ENCODE measurements at places on chromosomes 16 and 17.

DNA sequence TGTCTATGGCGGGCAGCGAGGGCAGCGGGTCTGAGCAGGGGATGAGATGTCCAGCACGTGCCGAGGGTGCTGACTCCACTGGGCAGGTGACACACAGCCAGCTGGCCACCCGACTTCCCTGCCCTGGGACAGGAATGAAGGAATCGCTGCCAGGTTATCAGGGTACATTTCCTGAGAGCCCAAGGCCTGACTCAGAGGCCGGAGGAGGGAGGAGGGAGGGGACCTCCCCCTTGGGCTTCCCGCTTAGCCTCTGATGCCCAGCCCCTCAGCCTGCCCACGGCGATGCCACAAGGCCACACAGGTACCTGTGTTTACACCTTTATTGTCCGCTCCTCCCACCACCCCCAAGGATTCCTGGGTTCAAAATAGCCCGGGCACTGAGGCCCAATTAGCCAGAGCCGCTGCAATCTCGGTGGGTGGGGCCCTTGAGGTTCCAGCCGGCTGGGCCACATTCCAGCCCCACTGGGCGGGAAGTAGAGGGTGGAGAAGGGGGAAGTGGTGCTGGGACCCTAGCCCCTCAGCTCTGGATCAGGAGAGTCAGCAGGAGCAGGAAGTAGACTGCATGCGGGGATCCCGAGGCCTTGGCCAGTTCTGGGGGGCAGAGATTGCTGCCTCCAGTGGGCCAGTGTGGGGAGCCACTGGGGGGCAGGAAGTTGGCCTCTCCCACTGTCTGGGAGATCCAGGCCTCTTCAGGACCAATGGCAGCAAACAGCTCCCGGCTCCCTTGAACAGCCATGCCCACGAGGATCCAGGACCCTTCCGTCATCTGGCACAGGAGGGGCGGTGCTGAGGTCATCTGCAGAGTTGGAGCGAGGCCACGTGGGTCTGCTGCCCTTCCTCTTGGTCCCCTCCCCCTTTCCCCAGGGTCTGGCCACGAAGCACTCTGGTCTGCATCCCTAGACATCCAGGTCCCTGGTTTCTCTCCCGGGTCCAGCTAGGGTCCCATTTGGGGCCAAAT, 3.4 kb upstream of the PRSS8 start:
- DNase-seq: no peak

GRCh38 chr16:87474017-87474416, 18.8 kb downstream of the ZCCHC14 start:
- DNase-seq: no peak

GRCh38 chr16:89924297-89924924, 1.3 kb downstream of the TUBB3 start:
- DNase-seq: peak; percentile 47

DNA sequence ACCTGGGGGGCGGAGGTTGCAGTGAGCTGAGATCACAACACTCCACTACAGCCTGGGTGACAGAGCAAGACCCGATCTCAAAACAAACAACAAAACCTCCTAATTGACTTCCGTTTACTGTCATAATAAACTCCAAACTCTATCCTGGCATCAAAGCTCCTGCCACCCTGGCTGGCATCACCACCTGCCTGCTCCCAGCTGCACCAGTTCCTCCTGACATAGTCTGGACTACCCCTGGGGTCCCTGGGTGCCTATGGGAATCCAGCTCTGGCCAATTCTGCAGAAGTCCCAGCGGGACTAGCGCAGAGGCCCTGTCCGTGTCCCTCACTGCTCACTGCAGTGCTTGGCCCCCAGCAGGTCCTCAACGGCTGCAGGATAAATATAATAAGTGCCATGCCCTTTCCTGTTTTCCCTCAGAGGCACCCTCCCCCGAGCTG, 723 bp downstream of the NTHL1 start:
- no peak for DNase-seq

GRCh38 chr16:4314532-4315185, 1.2 kb upstream of the GLIS2 start:
- DNase-seq: no peak

DNA sequence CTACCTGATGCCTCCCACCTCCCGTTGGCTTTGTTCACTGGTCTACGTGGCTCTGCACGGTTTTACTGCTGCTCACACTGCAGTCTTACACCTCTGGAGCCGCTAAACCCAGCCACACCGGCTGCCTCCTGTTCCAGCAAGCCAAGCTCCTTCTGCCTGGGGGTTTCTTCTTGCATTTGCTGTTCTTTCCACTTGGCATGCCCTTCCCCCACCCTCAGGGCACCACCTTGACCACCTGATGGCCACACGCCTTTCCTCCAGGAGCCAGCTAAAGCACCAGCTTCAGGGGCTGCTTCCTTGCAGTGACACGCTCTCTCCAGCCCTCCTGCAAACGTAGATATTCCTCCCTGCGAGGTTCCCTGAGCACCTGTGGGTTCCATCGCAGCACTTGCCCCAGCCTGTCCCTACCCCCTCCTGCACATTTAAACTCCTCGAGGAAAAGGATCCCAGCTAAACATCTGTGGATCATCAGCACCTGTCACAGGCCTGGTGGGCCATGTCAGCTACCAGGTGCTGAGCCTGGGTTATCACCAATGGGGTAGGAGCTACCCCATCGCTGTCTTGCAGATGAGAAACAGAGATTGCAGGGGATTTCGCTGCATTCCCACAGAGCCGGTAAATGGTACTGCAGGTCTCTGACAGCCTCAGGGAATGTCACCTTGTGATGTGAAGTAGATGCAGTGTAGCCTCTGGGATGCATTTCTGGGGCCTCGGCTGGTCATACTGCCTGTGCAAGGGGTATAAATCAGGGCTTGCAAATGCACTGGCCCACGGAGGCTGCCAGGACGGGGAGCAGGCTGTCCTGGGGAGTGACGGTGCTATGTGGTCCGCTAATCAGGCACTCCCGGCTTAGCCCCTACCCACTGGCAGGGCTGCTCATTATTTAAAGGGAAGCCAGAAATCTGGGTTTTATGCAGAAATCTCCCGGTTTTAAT, 285.2 kb downstream of the CPPED1 start:
- no peak for DNase-seq

DNA sequence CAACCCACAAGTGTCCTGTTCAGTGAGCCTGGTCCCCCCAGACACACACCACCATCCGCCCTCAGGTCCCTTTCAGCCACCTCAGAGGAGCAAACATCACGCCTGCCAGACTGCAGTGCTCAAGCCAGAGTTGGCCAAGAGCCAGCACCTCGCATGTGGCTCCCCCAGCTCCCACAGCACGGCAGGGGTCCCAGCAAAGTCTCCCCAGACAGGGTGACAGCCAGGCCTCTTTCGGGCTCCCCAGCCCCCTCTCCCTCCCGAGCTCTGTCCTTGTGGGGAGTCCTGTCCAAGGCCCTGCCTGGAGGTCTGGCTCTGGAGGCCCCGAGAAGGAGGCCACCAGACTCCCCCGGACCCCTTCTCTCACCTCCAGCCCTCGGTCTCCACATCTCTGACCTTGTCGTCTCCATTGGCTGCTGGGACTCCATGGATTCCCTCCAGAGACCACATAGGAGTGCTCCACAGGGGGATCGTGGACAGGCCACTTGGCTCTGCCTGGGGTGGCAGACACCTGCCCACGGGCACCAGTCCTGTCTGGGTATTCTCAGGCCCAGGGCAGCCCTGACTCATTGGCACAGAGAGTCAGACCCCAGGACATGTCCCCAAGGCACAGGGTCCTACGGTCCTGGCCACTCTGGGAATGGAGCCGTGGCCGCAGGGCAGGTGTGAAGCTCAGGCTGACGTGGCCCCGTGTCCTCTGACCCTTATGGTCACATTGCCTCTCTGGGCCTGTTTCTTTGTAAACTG, 1.8 kb upstream of the MYADML2 start:
- DNase-seq: no peak

- DNase-seq: no peak
These were observed 7.5 kb downstream of the VEZF1 start for GRCh38 chr17:57980522-57980921.

DNA sequence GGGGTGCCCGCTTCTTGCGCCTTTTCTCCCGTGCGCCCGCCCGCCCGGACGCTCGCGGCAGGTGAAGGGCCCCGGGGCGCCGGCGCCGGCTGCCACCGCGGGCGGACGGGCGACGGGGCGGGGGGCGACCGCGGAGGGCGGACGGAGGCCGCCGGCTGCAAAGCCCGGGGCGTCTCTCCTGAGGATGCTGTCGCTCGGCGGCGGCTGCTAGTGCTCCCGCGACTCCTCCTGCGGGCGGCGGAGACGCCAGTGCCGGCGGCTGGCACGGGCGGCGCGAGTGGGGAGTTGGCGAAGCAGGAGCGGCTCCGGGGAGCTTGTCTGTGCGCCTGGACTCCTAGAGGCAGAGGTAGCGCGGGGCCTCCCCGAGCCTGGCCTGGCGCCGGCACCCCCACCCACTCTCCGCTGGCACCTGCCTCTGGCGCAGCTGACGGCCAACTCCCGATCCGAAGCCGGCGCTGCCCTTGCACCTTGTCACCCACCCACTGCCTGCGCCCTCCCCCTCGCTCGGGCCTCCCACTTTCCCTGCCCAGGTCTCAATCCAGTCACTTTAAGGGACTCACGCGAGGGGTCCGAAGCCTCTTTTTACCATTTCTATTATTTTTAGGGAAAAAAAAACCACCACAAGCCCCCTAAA, at the start of gene FAM20A:
Gene FAM20A (minus strand): TSS at position 437 of the 634 bp plus-strand sequence. CDS start 701 bp downstream, outside the sequence.
- peak; percentile 19 for DNase-seq

DNA sequence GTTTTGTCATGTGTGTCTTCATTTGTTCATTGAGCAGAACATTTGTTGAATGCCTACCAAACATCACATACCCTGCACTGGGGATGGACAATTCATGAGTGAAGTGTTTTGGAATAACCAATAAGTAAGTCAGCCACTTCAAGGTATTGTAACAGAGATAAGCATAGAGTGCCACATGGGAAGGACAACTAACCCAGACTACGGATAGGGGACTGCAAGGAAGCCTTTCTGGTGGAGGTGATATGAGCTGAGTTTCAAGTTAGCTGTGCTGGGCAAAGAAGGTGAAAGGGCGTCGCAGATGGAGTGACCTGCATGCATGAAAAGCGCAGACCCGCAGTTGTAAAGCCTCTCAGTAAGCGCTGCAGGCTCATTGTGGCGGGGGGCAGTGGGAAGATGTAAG, 78.8 kb downstream of the TNRC6C start:
- DNase-seq: no peak

- DNase-seq: no peak
These were observed 1056.3 kb downstream of the CDH11 start for GRCh38 chr16:64065523-64065922.

DNA sequence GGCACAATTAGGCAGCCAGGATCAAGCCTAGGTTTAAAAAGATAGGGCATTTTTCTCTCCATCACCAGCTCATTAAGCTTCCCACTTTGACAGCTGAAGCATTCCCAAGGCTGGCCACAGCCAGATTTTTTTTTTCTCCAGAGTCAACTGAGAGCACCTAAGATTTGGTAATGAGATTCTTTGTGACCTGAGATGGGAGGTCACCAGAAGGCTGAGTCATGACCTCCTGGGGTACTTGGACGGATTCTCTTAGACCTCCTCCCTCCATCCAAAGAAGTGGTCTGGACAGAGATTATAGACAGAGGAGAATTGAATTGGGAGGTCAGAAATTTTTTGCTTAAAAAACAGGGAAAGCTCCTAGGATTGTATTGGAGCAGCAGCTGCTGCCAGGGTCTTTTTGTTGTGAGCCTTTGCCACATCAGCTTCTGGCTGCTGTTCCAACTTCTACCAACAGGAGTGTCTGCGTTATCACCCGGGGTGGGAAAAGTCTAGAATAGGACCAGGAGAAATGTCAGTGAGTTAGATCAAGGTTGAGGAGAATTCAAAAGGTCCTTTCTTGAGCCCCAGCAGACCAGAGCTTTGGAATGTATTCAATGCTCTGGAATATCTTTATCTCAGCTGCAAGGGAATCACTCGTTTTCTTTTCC, 221.2 kb upstream of the N4BP1 start:
- DNase-seq: peak; percentile 61

- no peak for DNase-seq
These were observed 493.9 kb downstream of the WWOX start for GRCh38 chr16:78593352-78593751.

DNA sequence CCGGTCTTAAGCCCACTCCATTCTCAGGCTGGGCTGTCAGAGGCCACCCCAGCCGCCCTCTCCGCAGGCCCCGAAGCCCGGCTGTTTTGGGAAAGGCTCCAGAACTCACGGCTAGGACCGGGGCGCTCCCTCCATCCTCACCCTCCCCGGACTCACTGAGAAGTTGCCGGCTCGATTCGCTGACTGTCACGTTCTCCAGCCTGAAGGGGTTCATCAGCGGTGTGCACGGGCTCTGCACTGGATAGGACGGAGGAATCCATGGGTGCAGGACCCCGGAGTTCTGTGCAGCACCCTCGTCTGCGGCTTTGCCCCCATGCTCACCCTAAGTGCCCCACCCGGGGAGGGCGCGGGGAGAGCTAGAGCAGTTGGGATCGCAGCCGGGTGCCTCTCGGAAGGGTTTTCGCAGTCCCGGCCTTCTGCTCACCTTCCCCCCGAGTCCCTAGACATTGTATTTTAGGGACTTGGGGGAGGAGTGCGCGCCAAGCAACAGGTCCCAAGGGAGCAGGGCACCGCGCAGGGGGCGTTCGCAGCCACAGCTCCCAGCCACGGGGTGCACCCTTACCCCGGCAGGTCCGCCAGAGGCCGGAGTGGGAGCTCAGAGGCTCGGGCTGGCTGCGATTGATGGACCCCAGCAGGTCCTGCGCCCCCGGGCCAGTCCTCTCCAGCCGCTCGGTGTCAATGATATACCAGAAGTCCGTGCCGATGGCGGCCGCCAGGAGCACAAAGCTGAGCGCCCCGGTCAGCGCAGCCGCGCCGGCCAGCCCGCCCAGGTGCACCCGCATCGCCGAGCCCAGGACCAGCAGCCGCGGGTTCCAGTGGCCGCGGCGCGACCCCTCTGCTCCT, 1.0 kb downstream of the TMEM114 start:
- peak; percentile 37 for DNase-seq

GRCh38 chr16:21646721-21647561, 5.5 kb downstream of the IGSF6 start:
- DNase-seq: no peak

- no peak for DNase-seq
These were observed 2.4 kb downstream of the USH1G start for GRCh38 chr17:74920642-74921025.

GRCh38 chr17:38719943-38720641, 10.0 kb upstream of the CISD3 start:
- no peak for DNase-seq

DNA sequence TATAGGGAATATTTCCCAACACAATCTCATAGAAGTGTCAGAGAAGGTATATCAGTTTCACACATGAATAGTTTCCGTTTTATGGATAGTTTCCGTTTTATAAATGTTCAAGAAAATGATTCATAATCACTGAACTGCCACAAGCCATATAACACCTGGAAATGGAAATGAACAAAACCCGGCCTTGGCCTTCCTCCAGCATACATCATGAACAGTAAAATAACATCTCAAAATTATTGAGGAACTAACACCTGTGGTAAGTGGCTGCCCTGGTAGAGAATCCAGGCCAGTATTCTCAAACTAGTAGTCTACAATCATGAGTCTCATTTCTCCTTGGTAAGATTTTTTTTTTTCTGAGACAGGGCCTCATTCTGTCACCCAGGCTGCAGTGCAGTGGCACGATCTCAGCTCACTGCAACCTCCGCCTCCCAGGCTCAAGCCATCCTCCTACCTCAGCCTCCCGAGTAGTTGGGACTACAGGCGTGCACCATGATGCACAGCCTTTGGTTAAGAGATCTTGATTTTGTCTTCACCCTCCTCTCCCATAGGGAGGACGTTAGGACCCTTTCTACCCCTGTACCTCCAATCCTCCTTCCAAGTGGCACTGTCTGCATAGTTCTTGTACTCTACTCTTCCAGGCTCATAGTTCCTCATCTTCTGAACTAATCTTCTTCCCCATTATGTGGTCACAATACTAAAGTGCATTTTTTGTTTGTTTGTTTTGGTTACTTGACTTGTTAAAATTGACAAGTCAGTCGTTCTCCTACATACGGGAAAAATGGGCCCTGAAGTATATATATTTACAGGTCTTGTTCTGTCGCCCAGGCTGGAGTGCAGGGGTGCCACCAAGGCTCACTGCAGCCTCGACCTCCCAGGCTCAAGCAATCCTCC, 15.0 kb upstream of the RGS9 start:
- no peak for DNase-seq

All from endothelial cell (in vitro differentiated cells).